ENCODE measurements at places on chromosomes 3 and 15. TPM values are rescaled to one million over a fixed set of nuclear protein-coding genes. Genes with fewer than 3 reads are reported as not detected.

DNA sequence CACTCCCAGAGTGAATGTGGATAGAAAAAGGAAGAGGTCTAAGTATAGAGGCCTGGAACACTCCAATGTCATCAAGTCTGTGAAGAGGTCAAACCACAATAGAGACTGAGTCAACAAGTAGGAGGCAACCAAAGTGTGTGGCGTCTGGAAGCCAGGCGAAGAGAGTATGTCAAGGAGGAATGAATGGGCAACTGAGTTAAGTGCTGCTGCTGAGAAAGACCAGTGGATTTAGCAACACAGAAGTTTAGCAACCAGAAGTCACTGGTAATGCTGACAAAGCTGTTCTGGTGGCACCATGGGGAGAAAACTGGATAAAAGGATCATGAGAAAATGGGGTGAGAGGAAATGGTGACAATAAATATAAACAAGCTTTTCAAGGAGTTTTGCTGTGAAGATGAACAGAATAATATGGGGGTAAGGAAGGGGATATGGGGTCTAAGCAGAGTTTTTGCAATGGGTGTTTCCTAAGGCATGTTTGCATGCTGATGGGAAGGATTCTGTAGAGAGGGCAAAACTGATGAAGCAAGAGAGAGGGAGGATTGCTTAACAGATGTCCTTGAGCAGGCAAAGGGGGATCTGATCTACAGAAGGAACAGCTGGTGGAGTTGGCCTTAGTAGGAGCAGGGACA, 38.4 kb downstream of the PCOLCE2 start:
- DNase-seq = no peak

DNA sequence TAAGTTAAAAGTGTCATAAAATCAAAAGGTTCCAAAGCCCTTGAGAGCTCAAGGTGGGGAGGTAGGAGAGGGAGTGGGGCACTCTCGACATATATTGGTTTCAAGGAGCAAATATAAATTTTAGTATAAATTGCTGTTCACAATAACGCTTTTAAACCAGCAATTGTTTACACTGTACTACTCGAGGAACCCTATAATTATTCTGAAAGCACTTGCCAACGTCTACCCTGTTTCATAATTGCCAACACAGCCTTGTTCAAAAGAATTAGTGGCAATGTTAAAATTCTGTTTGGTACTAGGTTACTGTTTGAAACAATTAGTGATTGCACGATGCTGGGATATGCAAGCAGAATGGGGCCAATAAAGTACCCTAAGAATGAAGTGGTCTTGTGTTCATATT, 76.3 kb upstream of the ICE2 start:
- no peak for DNase-seq

DNA sequence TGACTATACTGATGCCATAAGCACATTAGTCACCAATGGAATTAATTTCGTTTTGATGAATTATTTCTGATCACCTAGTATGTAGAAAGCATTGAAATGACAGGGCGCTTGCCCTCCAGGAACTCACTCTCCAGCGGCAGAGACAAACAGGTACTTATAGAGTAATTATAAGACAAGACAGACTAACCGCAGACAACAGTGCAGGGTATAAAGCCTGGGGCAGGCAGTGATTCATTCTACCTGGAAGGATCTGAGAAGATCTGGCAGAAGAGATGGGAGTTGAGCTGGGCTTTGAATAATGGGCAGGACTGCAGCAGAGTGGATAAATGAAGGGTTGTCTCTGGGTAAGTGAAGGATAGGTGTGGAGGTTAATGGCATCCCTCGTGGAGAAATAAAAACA, 331.8 kb downstream of the FGF12 start:
- no peak for DNase-seq

DNA sequence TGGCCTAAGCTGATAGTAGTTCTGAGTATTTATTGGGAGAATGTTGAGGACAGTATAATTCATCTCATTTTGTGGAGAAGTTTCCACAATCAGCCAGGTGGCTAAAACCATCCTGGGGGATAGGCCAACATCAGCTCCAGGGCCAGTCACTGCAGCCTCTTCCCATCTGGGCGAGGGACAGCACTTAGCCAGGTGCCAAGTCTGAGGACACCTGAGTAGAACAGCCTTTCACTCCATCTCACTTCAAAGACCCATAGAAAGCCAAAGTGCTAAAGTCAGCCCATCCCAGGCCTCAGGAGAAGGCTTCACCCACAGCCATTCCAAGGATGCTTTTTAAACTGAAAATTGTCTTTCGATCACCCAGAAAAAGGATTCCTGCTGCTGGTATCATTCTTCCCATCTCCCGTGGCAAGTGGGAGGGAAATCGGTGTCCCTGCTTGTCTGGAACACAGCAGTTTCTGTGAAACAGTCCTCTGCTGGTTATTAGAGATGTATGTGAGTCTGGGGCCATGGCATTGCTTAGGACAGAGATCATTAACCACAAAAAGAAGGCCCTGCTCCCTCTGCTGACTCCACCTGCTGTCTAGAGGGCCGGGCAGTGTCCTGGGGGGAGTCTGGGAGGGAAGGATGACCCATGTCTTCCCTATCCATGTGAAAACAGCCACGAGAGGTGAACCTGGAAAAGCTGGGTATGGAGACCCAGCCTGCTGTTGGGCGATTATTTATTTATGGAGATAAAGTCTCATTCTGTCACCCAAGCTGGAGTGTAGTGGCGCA, 9.6 kb downstream of the CALML4 start:
- DNase-seq = no peak

DNA sequence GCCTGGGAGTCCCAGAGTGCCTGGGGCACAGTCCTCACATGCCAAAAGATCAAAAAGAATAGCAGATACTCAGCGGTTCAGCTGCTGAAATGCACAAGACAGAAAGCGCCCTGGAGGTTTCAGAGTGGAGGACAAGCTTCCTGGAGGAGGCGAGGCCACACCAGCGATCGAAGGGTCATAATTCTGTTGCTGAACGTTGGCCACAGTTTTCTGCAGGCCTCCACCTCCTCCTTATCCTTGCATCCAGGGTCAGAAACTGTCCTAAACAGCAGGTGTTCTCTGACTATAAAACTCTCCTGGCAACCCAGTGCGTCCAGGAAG, 220.3 kb upstream of the LINGO1 start:
- DNase-seq = no peak

DNA sequence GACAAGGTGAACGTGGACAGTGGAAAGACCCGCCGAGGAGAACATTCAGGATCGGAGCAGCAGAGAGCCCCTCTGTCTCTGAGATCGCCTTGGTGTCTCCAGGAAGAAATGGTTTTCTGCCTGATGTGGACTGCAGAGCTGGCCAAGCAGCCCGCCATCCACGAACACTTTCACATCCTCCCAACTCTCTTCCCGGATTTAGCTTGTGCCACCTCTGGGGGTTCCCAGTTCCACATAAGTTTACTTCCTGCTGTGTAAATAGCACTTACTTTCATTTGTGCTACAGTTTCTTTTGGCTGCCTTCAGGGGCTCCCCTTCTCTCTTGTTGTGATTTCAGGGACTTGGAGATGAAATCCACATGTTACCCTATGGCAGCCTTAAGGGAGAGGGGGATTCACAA, 48.4 kb downstream of the SEMA5B start:
- no peak for DNase-seq

DNA sequence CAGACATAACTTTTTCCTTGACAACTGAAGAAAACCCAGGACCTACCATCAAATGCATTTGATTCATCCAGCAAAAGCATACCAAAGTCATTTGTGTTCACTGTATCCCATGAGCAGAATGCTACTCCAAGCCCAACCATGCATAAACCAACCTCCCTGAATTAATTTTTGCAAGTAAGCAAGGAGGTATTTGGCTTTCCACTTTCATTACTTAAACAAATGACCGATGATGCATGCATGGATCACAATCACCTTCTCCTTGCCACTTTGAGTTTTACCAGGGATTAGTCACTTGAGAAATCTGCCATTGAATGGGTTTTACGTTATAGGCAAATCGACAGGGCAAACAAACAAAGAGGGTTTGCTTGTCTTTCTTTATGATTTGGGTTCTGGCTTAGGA, 214.8 kb downstream of the FMN1 start:
- no peak for DNase-seq

GRCh38 chr15:33586786-33587697, 276.3 kb downstream of the RYR3 start:
- DNase-seq = no peak

- DNase-seq = no peak
These were observed 227.0 kb downstream of the FMN1 start for GRCh38 chr15:32967521-32967920.

GRCh38 chr15:37902126-37902525, 32.3 kb upstream of the TMCO5A start:
- DNase-seq = no peak

DNA sequence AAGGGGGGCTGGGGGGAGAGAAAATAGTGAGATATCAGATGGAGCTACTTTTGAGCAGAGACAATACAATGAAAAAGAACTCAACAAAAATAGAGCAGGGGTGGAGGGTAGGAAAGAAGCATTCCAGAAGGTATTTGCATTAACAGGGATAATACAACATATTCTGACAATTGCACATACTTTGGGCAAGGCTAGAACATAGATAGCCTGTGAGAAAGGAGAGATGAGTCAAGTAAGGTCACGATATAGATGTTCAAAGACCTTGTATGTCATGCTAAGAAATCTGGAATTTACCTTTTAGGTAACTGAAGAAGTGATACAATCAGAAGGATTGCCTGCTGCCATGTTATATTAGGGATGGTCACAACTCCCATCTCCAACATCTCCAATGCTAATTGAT, 155.2 kb downstream of the GSK3B start:
- no peak for DNase-seq

GRCh38 chr15:47813748-47814384, 96.6 kb downstream of the SEMA6D start:
- DNase-seq = no peak

DNA sequence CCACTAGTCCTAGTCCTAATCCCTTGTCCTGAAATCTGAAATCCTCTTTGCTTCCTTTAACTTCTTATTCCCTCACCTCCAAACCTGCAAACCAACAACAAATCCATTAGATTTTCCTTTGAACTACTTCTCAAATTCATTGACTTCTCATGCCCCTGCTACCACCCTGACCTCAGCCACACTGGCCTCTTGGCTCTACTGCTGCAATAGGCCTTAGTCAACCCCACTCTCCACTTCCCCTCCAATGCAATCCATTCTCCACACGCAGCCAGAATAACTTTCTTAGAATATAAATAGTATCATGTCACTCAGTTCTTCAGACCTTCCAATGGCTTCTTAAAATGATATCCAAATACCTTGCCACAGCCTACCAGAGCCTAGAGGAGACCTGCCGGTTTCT, 131.1 kb upstream of the GADL1 start:
- DNase-seq = no peak

DNA sequence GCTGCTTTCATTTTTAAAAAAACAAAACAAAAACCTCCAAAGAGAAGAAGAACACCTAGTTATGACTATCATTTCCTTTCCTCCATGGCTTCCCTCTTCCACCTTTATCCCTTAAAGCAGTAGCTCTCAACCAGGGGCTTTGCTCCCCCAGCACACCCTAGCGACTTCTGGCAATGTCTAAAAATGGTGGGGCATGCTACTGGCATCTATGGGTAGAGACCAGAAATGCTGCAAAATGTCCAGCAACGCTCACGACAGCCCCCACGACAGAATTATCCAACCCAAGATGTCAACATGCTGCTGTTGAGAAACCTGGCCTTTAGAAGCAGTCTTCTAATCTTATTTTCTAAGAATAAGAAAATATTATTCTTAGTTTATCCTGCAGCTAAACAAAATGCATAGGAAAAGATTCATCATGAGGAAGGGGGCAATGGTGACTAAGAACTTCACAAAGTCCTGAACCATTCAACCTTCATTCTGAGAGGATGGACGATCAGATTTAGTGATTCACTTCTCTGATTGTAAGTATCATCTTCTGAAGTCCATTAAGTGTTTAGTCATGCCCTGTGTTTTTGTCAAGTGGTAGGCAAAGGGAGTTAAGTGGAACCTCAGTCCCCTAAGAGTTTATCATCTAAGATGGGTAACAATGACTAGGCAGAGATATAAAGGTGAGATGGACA, 81.7 kb downstream of the CCNL1 start:
- DNase-seq = no peak

DNA sequence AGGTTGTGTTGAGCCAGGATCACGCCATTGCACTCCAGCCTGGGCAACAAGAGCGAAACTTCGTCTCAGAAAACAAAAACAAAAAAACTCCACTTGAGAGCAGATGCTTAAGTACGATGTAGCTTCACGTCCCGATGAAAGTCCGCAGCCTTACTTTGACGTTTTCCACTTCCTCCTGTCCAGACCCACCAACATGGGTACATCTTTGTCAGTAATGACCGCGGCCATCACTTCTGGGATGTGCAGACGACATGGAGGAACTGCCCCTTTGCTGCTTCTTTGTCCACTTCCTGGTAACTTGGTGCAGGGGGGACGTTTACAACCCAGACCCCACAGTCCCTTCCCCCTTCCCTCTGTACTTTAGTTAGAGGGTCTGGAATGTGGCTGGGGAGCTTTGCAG, 48.7 kb downstream of the CRABP1 start:
- no peak for DNase-seq

GRCh38 chr3:280681-281080, 84.1 kb downstream of the CHL1 start:
- no peak for DNase-seq

DNA sequence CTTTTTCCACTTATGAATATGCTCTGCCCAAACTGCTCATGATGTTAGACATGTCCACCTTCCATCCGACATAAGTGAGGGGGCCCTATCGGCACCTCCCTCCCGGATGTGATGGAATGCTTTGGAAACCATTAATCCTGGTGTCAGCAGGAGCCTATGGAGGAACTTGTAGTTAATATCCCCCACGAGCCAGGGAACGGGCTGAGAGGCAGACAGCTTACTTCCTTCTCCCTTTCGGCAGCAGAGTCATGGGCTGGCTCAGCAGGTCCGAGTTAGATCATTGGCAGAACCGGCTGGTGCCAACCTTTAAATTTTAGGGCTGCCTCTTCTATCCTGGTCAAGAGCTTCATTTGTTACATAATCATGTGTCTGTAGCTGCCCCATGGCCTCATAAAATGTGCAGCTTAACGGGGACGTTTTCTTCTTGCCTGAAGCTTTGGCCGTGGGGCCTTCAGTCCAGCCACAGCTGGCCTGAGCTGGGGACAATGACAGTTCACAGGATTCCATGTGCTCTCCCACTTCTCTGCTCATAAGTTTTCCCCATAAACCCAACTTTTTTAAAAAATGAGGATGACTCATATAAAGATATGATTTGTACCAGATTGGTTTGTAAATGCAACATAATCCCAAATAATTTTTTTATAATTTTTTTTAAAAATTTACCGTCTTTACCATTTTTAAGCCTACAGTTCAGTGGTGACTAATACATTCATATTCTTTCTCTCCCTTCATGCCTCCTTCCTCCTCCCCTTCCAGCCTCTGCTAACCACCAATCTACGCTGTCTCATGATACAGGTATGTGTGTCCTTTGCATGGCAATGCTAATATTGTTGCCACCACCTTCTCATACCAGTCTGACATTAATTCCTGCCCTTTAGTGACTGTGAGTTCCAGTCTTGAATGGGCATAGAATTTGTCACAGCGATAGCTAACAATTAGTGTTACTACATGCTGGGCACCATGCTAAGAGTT, 62.2 kb upstream of the RGMA start:
- no peak for DNase-seq

GRCh38 chr3:105440113-105440512, 73.4 kb downstream of the ALCAM start:
- DNase-seq = no peak

GRCh38 chr3:168091941-168092340, 3.8 kb downstream of the GOLIM4 start:
- DNase-seq = no peak

The NEDD4 gene
- total RNA-seq = 13.3 TPM

The BCHE gene
- 9.7 TPM for total RNA-seq

The FAM174B gene
- 41.8 TPM for total RNA-seq

The MGLL gene
- total RNA-seq = 19.8 TPM

The RAD51 gene
- total RNA-seq = not detected

The PRR20G gene
- total RNA-seq = not detected

The CHRFAM7A gene
- 0.59 TPM for total RNA-seq

All from uterus (tissue), 4 donors.